Liver (tissue), 10 donors: ENCODE measurements at places on chromosomes 13 and 19. TPM values are rescaled to one million over a fixed set of nuclear protein-coding genes. Genes with fewer than 3 reads are reported as not detected.
A peak's percentile ranks its signal among the peaks of the same experiment; 100 is the strongest.

GRCh38 chr19:2532252-2533071, 56.5 kb downstream of the GADD45B start:
- no peaks in the 10 kb centered on the region for H3K36me3 ChIP-seq
- peaks cover 2% of the 10 kb centered on the region for H3K4me1 ChIP-seq
- DNase-seq = no peak

GRCh38 chr13:113404723-113405471, 41.0 kb upstream of the GRTP1 start:
- no peak overlapping the region for H3K4me3 ChIP-seq
- H3K36me3 ChIP-seq = no peaks in the 10 kb centered on the region
- no peak overlapping the region for H3K27ac ChIP-seq
- H3K4me1 ChIP-seq = no peaks in the 10 kb centered on the region
- no peak for DNase-seq

CPAMD8 gene
- total RNA-seq = 1.0 TPM

PDE4C gene
- total RNA-seq = 0.75 TPM

DNA sequence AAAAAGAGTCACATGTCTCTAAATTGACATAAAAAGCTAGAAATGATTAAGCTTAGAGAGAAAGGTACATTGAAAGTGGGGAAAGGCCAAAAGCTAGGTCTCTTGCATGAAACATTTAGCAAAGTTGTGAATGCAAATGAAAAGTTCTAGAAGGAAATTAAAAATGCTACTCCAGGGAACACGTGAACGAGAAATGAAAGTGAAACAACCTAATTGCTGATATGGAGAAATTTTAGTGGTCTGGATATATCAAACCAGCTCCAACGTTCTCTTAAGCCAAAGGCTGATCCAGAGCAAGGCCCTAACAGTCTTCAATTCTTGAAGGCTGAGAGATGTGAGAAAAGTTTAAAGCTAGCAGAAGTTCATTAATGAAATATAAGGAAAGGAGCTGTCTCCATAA, 419.8 kb downstream of the SLITRK6 start:
- no peaks in the 10 kb centered on the region for H3K36me3 ChIP-seq
- DNase-seq = no peak
- H3K27me3 ChIP-seq = no peaks in the 10 kb centered on the region
- H3K4me3 ChIP-seq = no peak overlapping the region
- H3K27ac ChIP-seq = no peak overlapping the region

- H3K4me3 ChIP-seq = no peak overlapping the region
- DNase-seq = no peak
- no peaks in the 10 kb centered on the region for H3K36me3 ChIP-seq
- no peaks in the 10 kb centered on the region for H3K27me3 ChIP-seq
- no peaks in the 10 kb centered on the region for H3K4me1 ChIP-seq
Measured at GRCh38 chr13:91214031-91214430, 133.5 kb upstream of the MIR17HG start.

DNA sequence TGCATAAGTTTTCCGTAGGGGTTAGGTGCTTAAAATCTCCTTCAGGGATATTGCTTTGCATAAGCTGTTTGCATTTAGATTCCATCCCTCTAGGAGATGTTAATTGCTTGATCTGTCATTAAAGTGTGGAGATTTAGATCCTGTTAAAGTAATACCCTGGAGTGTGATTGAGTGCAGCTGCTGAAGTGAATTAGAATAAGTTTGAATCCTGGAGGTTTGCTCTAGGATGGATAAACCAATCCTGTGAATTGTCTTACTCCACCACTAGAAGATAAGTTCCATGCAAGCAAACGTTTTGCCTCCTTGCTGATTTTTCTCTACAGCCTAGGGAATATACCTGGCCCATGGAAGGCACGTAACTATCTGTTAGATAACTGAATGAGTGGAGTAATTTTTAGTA, 1487.2 kb upstream of the PRR20A start:
- H3K36me3 ChIP-seq = no peaks in the 10 kb centered on the region
- H3K4me1 ChIP-seq = no peaks in the 10 kb centered on the region
- H3K4me3 ChIP-seq = no peak overlapping the region
- no peaks in the 10 kb centered on the region for H3K27me3 ChIP-seq
- H3K27ac ChIP-seq = no peak overlapping the region

DNA sequence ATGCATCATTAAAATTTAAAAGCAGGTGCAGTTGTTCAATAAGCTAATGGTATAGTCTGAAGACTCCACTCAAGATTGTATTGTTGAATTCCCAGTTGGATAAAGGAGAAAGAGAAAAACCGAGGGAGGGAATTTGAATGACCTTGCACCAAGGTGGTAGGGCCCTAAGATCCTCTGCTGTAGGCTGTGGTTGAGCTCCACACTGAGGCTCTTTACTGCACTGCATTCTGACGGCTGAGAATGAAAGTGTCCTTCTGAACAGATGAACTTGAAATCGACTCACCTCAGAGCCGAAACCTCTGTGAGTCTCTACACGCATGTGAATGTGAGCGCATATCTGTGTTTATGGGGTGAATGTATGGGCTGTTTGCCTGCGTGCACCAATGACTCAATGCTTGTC, 388.9 kb upstream of the DACH1 start:
- H3K36me3 ChIP-seq = no peaks in the 10 kb centered on the region
- H3K4me1 ChIP-seq = no peaks in the 10 kb centered on the region
- no peak overlapping the region for H3K4me3 ChIP-seq

SKA3 gene
- total RNA-seq = under 0.01 TPM

CALR gene
- 1,316 TPM for total RNA-seq

CEACAM6 gene
- 2.4 TPM for total RNA-seq

- H3K4me1 ChIP-seq = peaks cover 3% of the 10 kb centered on the region
- peak overlapping the region; percentile 92 for H3K27ac ChIP-seq
- no peaks in the 10 kb centered on the region for H3K27me3 ChIP-seq
- no peaks in the 10 kb centered on the region for H3K36me3 ChIP-seq
Measured at GRCh38 chr19:45478454-45479238, 10.8 kb downstream of the FOSB start.

NTF4 gene
- total RNA-seq = not detected

- H3K4me1 ChIP-seq = no peaks in the 10 kb centered on the region
- no peaks in the 10 kb centered on the region for H3K36me3 ChIP-seq
- peaks cover under 1% of the 10 kb centered on the region for H3K27me3 ChIP-seq
- DNase-seq = no peak
- H3K4me3 ChIP-seq = no peak overlapping the region
Measured at GRCh38 chr19:55152017-55152416, 3.0 kb upstream of the TNNT1 start.
